Activated CD4-positive, CD25-positive, alpha-beta regulatory T cell treated with anti-CD3 and anti-CD28 coated beads, Interleukin-2, amount 50 U/mL, for 72 hours (primary cell): ENCODE measurements at places on chromosomes 2 and 18.

GRCh38 chr2:161775971-161776370 is 151.8 kb downstream of the SLC4A10 start:
- no peak for DNase-seq

- DNase-seq: no peak
Measured at GRCh38 chr18:63187791-63188460, 131.6 kb downstream of the BCL2 start.

DNA sequence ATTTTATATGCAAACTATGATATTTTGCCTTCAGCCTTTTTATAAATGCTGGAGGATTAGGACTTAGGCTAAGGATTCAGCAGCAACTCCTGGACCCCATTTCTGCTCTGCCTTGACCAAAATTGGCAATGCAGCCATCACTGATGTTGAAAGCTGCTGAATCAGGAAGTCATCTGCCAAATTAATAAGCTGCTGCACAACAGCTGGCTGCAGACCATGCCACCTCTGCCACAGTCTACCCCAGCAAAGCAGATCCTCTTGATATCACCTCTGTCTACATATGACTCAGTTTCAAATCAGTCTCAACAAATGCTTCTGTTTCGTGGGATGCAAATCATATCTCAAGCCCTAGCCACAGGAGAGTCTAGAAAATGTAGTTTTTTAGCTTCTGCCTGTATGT is 7.1 kb upstream of the SOS1 start:
- DNase-seq: peak; percentile 39

DNA sequence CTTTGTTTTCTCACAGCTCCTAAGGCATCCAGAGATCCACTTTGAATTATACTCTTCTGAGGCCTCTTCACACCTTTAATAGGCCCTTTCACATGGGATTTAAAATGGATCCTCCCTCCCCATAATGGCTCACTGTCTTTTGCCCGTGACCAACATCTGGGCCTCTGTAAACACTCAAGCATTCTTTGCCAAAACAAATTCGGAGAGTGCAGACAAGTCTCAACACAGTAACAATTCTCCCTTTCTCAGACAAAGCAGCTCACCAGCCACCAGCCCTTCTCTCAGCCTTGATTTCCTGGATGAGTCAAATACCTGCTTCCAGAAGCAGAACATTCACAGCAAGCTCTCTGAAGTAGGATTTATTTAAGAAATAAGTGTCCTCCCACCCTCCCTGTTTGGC is 14.0 kb upstream of the IMP4 start:
- DNase-seq: no peak

DNA sequence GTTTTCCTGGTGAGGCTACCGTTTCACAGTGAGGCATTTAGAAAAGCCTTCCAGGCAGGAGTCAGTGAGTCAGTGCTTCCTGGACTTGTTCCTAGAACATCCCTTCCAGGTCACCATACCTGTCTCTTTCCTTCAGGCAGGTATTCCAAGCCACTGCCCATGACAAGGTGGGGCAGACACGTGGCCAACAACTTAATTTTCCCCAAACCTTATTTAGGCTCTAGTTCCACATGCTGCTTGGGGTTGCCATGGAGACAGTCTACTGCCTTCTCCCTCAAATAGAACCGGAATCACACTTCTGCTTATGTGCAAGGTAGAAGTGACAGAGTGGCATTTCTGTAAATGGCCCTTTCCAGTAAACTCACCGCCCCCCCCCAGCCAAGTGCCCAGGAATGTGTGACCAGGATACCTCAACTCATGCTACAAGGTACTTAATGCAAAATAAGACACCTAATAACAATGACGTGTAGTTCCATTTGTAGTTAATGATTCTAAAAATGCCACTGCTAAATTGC is 258.3 kb downstream of the PRKCE start:
- DNase-seq: no peak

DNA sequence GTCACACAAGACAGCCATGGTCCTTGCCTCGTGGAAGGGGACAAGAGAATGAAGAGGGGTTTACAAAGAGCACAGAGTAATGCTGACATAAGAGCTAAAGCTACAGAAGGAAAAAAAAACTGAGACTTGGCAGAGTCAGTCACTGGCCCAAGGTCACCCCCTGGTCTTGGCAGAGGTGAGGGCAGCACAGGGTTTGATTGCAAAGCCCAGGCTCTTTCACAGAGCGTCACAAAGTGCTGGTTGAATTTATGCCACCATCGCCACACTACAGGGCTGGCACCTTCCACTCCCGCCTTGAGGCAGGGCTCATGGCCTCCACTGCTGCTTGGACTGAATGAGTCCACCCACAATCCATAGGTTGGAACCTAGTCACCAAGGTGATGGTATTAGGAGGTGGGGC is 190.2 kb downstream of the INHBB start:
- DNase-seq: no peak

DNA sequence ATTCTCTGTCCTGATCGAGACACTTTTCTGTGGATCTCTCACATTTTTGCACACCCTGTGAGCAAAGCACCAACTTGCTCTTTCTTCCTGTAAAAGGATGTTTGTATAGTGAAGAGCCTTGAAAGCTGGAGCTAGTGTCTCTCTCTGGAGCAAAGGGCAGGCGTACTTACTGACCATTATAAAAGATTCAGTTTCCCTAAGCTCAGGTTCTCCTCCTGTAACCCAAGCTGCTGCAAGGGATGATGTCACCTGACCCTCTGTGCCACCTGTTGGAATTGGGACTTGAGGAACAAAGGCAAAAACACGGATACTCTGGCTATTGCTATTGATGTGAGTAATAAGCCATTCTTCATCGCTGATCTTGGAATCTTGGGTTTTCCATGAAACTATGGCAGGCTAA is 52.6 kb upstream of the NEMP2 start:
- DNase-seq: no peak

DNA sequence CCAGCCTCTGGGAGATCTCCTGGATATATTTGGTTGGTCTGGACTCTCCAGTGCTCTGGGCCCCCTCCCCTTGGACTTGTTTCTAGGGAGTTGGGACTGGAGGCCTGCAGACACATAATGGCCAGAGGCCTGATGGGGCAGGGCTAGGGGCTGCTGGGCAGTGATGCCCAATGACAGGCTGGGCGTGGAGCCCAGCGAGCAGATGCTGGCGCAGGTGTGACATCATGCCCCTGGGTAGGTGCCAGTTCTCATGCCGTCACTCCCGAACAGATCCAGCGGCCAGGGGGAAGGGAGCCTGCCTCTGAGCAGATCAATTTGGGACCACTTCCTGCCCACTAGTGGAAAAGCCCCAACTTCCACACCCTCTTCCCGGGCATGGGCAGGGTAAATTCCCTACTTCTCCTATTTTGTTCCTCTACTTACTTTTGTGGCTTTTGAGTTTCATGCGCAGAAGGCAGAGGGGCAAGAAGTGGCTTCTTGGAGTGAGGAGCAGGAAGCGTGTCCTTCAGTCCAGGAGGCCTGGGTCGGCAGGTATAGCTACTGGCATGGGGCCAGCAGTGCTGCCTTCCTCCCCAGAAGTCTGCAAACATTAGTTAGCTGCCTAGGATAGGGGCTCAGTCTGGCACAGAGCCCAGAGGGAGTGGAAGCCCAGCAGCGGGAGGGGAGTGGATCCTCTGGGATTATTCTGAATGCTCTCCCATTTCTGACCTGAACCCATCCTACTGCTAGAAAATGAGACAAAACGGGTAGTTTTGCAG is 6.1 kb downstream of the MPV17 start:
- no peak for DNase-seq

GRCh38 chr2:60446413-60447267 is 106.8 kb downstream of the BCL11A start:
- no peak for DNase-seq
